T-helper 22 cell (primary cell): ENCODE measurements at places on chromosomes 1 and 21.

- no peak for DNase-seq
Observed at GRCh38 chr1:56710646-56711045, 65.5 kb downstream of the PRKAA2 start.

DNA sequence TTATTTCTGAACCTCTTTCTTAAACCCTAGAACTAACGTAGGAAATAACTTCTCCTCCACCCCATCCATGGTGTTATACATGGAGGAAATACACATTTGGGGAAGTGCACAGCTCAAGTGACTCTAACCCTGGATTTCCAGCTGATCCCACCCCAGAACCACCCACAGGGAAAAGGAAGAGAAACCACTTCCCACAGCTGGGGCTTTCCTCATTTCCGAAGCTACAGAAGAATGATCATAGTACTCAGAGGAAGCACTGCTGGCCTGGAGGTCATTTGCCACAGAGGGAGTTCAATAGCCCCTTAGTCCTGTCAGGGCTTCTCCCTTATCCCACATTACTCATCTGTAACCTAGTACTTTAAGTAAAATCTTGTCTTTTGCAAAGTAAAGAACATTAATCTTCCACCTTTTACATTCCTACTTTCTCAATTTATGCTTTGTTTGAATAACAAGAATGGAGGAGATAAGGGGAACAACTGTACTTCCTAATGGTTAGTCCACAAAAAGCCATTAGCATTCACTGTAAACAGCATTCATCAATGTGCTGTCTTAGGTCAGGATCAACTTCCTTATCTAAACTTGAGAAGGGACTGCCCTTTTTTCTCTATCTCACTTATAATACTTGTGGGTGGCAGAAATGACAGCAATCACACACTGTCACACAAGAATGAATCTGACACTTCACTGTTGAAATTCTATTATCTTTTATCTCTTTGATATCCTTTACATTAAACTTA, 63.0 kb upstream of the RGS1 start:
- DNase-seq: no peak

- no peak for DNase-seq
Observed at GRCh38 chr21:42304556-42305454, 10.4 kb downstream of the TFF3 start.

DNA sequence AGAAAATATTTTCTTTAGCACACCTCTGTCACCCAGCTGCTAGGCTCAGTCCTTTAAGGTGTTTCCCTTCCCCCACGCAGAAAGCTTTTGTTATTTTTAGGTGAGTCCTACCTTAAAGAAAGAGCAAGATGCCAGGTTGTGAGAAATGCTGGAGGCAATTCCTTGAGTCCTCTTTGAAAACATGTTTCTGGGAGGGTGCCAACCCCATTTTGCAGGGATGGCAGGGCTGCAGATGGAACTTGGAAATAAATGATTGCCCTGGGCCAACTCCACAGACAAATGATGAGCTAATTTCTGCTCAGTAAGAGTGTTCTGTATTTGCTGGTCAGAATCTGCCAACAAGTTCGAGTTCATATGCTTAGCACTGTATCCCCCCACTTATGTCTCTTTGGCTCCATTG, 119.2 kb upstream of the RAB3GAP2 start:
- DNase-seq: no peak

DNA sequence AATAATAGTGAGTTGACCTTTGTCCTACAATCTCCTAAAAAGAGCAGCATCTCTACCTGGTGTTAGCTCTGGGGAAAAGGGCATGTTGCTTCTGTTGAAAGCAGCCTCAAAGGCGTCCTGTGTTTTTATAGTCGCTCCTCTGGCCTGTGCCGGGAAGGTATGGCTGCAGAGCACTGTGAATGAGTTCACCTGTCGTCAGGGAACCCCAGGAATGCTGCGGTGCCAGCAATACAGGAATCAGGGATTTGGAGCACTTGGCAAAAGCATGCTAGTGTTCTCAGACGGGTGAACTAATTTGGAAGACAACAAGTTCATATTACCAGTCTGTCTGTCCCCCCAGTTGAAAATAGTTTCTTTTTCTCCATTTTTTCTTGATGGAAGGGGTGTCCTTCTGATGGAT, 60.3 kb upstream of the PGD start:
- DNase-seq: no peak

GRCh38 chr1:184824691-184825323, 70.1 kb upstream of the EDEM3 start:
- DNase-seq: no peak

DNA sequence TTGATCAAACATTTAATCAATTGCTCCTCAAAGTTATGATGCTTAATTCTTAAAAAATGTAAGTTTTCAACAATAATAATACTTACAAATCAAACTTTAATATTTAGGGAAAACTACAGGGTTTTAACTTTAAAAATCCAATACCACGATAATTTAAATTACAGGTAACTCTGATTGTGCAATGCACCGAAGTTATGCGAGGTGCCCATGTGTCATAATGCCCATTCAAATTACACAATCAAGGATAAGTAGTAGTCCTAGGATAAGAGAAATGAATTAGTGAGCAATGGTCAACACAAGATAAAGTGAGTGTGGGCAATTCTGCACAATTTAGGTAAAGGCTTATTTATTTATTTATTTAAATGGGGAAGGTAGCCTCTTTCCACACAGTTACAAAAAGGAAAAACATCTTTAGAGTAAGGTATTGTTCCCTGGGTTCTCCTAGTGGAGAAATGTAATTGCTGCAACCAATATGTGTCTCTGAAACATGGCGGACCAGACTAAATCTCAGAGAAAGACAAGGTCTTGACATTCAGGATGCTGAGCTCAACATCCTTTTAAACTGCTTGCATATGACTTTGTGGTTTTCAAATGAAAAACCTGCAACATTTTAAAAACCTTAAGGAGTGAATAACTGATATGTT, 164.2 kb downstream of the TTLL7 start:
- no peak for DNase-seq

- DNase-seq: no peak
Observed at GRCh38 chr1:93440272-93440671, 7.6 kb upstream of the FNBP1L start.

DNA sequence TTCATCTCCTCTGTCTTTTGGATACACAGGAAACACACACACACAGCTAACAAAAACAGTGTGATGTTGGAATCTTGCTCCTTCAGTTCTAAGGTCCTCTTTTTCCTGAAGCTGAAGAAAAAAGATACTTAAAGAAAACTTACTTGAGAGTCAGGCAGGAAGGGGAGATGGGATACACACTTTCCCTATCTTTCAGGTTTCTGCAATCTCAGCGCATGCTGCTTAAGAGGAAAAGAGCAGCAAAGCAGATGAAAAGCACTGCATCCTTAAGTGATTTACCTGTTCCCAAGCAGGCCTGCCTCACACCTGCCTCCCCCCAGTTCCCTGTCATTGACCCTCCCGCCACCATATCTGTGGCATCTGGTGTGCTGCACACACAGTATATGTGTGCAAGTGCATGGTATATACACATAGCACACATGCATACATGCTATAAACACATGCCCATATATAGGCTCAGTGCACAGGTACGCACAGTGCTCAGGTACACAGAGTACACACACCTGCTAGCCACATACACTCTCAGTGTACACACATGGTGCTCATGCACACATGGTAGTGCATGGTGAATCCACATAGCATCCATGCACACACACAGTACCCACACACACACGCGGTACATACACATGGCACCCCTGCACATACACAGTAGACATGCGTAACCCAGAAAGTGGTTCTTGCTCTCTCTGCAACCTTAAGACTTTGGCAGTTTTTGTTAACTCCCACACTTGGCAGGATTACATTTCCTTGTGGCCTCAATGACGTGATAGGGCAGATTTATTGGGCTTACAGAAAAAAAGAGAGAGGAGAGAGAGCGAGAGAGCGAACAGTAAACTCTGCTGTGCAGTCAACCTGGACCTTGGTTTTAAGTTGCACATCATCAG, 166.9 kb downstream of the TOMM20 start:
- no peak for DNase-seq

GRCh38 chr1:235417086-235417697, 50.0 kb downstream of the TBCE start:
- DNase-seq: no peak

DNA sequence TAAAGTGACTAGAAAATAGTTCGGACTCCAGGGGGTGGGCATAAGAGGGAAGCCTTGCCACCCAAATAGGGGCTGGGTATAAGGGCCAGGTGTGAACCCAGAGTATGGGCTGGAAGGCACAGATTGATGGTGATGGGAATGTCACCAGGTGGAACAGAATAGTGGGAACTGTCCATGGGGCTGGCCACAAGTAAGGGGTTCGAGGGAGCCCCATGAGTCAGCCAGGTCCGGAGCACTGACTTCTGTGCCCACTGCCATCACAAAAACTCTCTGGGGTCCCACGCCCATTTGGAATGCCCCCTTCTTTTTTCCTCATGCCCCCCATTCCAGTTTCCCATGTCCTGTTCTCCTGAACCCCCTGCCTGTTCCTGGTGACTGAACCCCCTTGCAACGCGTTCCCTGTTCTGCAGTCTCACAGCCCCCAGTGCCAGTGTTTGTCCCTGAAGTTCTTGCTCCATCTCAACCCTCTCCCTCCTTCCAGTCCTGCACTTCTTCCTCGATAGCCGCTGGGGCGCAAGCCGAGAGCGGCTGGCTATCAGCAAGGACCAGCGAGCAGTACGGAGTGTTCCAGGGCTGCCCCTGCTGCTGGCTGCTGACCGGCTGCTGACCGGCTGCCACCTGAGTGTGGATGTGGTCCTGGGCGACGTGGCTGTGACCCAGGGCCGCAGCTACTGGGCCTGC, 7.9 kb downstream of the TRIM46 start:
- DNase-seq: no peak

DNA sequence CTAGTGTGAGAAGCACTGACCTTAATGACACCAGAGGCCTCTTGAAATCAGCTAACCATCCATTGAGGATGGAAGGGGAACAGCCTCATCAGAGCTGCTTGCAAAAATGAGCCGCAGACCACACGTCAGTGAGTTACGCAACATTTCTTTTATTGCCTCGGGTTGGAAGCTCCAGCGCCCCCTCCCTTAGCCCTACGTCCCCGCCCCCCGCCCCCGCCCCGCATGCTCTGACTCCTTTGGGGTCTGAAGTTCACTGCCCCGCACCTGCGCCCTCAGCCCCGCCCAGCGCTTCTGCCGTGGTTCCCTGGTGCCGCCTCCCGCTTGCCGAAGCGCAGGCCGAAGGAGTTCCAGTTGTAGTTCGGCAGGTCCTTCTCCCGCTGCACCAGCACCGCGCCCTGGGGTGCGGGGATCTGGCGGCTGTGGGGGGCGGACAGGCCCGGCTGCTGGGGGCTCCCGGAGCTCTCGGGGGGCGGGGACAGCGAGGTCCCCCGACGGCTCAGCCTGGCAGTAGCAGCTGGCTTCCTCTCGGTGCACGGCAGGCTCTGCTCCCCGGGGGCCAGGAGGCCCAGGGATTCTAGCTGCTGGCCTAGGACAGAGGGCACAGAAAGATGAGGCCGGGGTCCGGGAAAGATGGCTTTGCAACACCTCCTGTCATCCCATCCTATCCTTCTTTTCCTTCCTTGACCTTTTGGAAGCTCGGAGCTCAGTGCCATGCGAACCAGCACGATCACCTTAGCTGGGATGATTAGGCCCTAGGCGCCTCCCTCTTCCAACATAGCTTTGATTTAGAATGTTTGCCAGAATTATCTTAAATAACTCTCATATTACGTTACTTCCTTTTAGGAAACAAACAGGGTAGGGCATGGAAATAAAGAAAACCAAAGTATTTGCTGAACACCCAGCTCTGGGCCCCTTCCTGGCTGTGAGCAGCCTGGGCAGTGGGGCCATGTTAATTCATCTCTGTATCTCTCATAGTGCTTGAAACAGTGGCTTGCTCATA, 5.8 kb downstream of the KISS1 start:
- no peak for DNase-seq

DNA sequence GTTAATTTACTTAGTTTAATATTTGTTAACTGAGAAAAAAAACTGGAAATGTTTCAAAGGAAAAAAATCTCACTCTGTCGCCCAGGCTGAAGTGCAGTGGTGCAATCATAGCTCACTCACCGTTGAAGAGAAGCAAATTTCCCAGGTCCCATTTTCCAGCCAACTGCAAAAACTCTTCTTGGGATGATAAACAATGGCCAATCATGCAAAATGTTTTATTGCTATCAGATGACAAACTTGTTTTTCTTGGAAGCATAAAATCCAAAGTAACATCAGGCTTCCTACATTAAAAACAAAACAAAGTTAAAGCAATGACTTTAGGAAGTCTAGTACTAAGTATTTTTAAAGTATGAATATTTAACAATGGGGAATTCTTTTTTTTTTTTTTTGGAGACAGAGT, 84.9 kb downstream of the LYST start:
- DNase-seq: no peak

DNA sequence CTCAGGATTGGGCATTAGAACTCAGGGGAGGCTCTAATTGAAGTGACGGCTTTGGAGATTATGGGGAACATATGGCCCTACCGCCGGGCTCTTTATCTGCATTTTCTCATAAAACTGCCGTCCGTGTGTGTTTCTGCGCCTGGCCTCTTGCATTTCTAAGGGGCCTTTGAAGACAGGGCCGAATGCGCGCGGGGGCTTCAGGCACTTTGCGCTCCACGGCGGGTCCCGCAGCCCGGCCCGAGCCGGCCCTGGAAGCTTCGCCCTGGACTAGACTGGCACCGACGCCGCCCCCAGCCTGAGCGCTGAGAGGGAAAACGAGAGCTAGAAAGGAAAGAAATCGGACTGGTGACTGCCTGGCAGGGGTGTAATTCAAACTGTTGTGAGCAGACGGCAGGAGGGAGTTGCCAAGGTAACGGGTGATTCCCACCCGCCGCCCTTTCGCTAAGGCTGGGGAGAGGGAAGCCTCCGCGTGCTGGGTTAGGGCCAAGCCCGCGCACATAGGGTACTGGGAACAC, 120.7 kb downstream of the LMX1A start:
- DNase-seq: no peak

- no peak for DNase-seq
Observed at GRCh38 chr1:118219438-118219837, 34.4 kb upstream of the SPAG17 start.

- no peak for DNase-seq
Observed at GRCh38 chr1:94230920-94231319, 6.5 kb downstream of the ARHGAP29 start.

- no peak for DNase-seq
Observed at GRCh38 chr1:11792106-11792505, 13.7 kb downstream of the MTHFR start.

GRCh38 chr1:29684141-29684540, 447.8 kb downstream of the PTPRU start:
- no peak for DNase-seq

- no peak for DNase-seq
Observed at GRCh38 chr1:7420098-7420445, 351.0 kb upstream of the VAMP3 start.

- DNase-seq: no peak
Observed at GRCh38 chr1:5992814-5993555, 760 bp upstream of the NPHP4 start.
